NCI-H187 (cell line): ENCODE measurements at places on chromosomes 5 and 9.
A peak's percentile ranks its signal among the peaks of the same experiment; 100 is the strongest.

DNA sequence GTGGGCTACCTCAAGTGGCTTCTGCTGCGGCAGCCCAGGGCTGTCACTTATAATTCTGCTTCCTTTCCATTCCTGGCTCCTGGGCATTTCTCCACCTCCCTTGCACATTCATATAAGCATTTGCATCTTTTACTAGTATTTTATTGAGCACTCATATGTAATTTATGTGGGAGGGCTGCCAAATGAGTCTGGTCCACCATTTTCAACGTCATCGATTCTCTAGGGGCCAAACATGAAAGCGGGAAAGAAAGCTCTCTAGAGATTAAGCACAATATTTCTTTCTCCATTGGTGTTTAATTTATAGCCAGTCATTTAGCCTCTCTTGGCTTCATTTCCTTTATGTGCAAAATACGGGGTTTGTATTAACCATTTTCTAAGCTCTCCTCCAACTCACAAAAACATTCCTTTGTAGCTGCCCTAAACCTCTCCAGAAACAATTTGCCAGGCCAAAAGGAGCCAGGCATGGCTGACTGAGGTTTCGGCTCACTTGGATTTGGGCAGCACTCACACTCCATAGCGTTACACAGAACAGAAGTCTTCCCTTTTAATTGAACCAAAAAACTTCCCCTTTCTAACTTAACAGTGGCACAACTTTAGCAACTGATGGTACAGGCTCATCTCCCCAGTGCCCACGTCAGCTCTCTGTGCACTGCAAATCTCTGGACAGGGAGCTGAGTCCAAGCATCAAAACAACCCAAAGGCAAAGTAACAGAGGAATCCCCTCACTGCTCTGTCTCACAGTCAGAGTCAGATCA, 183.5 kb downstream of the ROR2 start:
- no peak for DNase-seq

- DNase-seq = no peak
Measured at GRCh38 chr9:79165020-79165780, 406.6 kb upstream of the TLE4 start.

- no peak for DNase-seq
Measured at GRCh38 chr5:157387683-157388093, 72.3 kb upstream of the NIPAL4 start.

- DNase-seq = no peak
Measured at GRCh38 chr9:94135222-94135621, 51.0 kb downstream of the PTPDC1 start.

- no peak for DNase-seq
Measured at GRCh38 chr5:35066260-35066795, 18.6 kb upstream of the AGXT2 start.

DNA sequence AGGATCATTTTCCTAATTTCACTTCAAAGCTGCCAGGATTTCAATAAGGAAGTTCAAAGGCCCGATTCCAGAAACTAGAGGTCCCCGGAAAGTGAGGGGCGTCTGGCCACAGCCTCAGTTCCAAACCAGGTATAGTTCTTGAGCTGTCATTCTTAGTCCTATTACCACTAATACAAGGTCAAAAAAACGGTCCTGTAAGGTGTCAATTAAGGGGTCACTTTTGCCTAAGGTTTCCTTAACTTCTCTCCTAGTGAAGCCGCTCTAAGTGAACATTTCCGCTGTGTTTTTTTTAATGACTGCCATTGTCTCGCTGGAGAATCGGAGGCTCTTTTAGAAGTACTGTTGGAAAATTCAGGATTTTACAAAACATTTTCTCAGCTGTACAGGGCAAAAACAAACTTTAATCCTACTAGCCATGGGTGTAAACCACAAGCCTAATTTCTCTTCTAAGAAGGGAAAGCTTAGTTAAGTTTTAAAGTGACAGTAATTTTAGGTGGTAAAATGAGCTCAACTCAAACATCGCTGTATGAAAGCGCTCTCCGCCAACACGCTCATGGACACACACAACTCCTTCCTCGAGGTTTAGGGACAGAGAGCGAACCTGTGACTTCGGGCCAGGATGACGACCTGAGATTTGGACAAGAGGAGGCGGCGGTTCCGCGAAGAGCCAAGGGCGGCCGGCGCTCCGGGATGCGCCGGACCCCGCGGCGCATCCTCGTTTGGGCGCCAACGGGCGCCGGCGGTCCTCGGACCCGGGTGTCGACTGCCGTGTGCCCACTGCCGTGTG, 76.7 kb upstream of the IFNE start:
- no peak for DNase-seq

DNA sequence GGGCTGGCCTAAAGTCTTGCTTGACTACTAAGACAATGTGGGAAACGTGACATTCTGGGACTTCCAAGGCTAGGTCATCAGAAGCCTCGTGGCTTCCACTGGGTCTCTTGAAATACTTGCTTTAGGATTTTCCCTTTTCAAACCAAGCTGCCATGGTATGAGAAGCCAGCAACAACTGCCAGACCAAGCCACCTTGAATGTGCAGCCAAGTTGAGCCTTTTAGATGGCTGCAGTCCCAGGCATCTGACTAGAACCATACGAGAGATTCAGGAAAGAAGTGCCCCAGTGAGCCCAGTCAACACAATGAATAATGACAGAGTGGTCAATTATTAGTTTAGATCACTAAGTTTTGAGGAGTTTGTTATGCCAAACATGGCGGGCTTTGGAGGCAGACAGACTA, 143.3 kb downstream of the SLF1 start:
- DNase-seq = no peak

GRCh38 chr9:9523476-9524139, 1089.2 kb downstream of the PTPRD start:
- no peak for DNase-seq

- DNase-seq = no peak
Measured at GRCh38 chr9:126170286-126170823, 156.3 kb upstream of the MVB12B start.

GRCh38 chr9:136036848-136037247, 58.2 kb downstream of the NACC2 start:
- DNase-seq = no peak

DNA sequence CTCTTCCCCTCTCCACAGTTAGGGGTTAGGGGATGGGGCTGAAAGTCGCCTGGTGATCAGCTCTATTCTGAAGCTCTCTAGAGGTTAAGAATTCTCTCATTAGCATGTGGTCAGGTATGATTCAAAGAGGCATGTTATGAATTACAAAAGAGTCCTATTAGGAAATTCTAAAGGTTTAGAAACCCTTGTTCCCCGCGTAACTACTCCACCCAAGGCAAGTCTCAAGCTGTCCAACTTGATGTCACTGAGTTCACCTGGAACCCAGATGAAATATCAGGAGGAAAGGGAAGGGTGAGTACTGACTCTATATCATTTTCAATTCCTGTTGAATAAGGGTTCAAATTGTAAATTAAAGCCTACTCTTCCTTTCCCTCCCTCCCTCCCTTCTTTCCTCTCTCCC, 18.1 kb upstream of the RNF145 start:
- no peak for DNase-seq

DNA sequence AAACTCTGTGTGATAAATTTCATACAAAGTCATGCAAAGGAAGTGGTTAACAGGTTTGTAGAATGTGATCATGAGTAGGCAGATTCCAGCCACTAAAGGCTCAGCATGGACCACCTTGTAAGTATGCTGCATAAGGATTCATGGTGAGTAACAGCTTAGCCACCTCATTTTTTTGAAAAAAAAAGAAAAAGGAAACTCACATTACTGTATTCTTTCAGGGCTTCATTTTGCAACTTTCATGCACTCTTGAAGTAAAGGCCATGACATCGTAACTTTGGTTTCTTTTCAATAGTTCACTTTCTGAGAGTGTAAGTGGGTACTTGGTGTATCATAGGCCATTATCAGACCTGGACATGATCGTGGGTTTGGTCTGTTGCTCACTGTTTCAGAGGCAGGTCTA, 175.1 kb downstream of the PCSK1 start:
- DNase-seq = no peak

DNA sequence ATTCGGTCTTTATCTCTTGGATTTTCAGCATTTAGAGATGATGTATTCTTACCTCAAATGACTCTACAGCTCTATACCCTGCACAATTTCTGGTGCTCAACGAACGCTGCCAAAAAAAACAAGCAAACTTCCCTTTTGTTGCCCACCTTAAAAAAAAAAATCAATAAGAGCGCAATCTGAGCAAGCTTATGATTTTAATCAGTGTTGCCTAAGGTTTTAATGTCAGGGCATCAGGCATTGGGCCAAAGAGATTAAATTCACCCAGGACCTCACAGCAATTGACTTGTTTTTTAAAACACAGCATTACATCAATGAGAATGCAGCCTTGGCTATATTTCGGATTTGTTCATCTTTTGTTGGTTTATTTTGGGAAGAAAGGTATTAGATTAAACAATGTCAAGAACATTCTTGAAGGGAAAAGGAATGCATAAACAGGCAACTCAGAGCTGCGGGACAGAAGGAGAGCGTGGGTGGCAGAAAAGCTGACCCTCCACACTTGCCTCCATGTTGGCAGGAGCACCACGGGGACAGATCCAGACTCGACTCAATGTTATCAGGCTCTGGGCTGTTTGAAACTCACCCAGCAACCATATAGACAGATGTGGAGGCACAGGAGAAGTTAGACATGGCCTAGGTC, 127.5 kb upstream of the DAPK1 start:
- DNase-seq = no peak

DNA sequence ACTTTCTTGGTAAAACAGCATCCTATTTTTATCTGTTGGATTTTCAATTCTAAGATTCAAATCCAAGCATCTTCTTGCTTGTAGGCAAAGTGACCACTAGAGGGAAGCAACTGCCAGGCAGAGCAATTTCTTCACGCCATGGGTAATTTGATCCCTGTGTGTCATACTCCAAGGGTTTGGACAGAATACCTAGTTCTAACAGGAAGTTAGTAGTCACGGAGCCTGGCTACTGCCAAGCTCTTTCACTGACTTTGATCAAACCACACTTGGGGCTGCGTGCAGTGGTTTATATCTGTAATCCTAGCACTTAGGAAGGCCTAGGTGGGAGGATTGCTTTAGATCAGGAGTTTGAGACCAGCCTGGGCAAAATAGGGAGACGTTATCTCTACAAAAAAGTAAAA, 473.6 kb upstream of the TNC start:
- peak; percentile 3 for DNase-seq

GRCh38 chr5:38249812-38250211, 8.5 kb upstream of the EGFLAM start:
- DNase-seq = no peak

GRCh38 chr9:76403352-76403751, 9.1 kb upstream of the RFK start:
- DNase-seq = no peak

DNA sequence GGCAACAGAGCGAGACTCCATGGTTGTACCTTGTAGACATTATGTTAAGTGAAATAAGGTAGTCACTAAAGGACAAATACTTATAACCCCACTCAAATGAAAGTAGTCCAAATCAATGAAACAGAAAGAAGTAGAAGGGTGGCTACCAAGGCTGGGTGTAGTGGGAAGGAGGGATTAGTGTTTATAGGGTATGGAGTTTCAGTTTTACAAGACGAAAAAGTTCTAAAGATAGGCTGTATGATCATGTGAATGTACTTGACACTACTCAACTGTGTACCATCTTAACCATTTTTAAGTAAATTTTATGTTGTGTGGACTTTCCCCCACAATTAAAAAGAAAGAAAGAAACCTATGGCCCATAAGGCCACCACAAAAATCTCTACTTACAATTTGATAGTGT, 32.2 kb downstream of the ALDH7A1 start:
- DNase-seq = no peak

- DNase-seq = no peak
Measured at GRCh38 chr5:169002953-169003555, 297.9 kb downstream of the SLIT3 start.

DNA sequence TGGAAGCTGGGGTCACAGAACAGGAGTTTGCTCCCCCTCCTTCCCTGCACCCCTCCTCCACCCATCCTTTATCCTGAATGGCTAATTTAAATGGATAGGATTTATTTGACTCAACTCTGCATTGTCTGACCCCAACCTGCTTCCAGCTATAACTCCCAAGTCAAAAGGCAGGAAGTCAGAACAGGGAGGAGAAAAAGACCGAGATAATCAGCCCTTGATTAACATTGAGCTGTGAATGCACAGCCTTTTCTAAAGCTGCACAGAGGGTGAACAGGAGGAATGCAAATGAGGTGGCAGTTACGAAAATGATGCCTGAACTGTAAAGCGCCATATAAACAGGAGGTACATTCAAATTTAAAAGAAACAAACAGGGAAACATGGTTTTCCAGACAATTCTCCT, 152.8 kb downstream of the SPOCK1 start:
- no peak for DNase-seq

DNA sequence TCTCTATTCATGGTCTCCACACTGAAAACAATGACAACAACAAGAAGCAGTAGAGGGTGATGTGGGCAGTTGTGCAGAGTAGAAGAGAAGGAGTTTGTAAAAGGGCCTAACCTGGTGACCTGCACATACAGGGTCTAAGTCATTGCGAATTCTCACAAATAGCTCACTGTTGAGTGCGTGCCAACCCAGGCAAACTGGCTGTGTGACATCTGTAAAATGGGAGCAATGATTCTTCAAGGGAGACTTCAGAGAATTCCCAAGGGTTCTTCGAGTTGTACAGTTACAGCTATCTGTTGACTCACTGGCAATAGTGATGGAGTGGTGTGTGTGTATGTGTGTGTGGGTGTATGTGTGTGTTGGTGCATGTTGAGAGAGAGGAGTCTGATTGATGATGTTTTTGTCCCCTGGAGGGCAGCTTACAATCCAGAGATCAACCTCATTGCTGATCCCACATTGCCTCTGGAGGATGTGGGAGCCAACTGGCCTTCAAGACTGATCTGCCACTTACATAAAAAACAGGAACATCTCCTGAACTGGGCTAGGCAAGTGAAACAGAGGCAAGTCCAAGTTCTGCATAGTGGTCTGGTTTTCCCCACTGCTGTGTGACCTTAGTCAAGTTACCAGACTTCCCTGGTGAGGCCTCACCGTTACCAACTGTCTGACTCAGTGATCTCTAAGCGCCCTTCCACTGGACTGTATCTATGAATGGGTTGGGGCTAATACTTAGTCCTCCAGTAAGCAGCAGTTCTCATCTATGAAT, 3.2 kb downstream of the FAT2 start:
- no peak for DNase-seq

DNA sequence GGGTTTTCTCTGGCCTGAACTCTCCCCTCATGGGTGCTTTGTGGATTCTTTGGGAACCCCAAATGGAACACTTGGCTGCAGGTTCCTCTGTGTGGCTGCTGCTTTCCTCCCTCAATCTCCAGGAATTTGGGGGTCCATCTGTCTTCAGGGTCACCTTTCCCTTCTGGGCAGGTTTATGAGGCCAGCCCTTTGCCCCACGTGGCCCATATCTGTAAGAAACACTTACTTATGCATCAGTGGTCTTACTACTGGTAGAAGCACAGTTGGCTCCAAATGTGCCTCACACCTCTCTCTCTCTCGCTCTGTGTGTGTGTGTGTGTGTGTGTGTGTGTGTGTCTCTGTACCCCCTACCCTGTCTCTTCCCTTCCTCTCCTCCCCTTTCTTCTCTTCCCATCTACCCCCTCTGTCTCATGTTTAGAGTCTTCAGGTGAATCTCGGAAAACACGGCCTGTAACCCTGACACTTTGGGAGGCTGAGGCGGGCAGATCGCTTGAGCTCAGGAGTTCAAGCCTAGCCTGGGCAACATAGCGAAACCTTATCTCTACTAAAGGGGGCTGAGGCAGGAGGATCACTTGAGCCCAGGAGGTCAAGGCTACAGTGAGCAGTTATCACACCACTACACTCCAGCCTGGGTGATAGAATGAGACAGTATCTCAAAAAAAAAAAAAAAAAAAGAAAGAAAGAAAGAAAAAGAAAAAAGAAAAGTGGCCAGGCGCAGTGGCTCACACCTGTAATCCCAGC, 26.8 kb downstream of the C5orf15 start:
- DNase-seq = no peak
